ENCODE measurements at places on chromosomes 13 and 19.
A peak's percentile ranks its signal among the peaks of the same experiment; 100 is the strongest.

DNA sequence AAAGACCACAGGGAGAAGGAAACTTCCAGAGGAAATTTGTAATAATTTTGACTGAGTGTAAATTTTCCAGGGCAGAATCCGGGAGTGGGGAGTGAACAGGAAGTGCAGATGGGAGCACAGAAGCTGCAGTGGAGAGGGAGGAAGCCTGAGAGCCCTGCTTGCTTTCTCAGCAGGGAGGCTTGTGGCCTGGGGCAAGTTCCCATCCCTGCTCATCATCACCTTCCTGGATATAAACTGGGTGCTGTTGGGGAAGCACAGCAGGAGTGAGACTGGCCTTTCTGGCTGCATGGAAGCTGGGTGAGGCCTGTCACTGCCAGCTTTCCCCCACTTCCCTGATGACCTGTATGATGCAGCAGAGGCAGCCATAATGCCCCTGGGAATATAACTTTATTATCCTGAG, 532.9 kb downstream of the SLITRK6 start:
- DNase-seq = no peak

GRCh38 chr19:19900729-19901444, at the start of gene ZNF93:
TSS of gene ZNF93 (plus strand) at chr19:19900946. CDS start at chr19:19901089, 143 bp downstream.
- DNase-seq = peak; percentile 95

GRCh38 chr19:14354445-14354844, 26.8 kb upstream of the ADGRE5 start:
- DNase-seq = no peak

- no peak for DNase-seq
Measured at GRCh38 chr19:47839913-47840312, 18.2 kb downstream of the CRX start.

DNA sequence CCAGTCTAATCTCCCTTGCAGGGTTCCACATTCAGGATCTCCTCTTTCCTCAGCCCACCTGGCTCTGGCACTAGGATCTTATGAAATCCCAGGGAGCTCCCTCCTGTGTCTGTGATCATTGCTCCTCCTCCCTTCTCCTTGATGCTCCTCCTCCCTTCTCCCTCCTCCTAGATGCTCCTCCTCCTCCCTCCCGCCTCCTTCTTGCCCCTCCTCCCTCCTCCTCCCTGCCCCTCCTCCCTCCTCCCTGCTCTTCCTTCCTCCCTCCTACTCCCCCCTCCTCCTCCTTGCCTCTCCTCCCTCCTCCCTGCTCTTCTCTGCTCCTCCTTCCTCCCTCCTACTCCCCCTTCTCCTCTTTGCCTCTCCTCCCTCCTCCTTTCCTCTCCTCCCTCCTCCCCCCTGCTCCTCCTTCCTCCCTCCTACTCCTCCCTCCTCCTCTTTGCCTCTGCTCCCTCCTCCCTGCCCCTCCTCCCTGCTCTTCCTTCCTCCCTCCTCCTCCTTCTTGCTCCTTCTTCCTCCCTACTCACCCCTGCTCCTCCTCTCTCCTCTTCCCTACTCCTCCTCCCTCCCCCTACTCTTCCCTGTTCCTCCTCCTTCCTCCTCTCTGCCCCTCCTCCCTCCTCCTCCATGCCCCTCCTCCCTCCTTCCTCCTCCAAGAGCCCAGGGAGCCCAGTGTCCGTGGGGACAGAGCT, 14.9 kb upstream of the ZBTB7A start:
- no peak for DNase-seq

DNA sequence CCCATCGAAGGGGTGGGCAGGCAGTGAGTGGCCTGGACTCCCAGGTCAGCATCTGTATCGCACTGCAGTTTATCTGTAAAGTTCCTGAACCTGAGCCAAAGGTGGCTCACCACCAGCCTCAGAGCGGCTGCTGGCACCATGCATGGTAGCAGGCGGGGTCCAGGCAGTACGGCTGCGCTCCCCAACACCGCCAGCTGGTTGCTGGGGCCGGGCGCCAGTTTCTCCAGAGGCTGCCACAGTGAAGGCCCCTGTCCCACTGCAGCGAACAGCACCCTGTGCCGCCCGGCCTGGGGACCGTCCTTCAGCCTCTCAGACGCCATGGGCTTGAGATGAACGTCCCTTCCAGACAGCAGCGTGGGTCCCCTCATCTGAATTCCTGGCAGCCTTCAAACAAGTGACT, 109.8 kb downstream of the KDM4B start:
- no peak for DNase-seq

- DNase-seq = no peak
Measured at GRCh38 chr19:14977128-14977527, 2.5 kb downstream of the SLC1A6 start.

- DNase-seq = no peak
Measured at GRCh38 chr13:34322014-34322742, 504.2 kb downstream of the RFC3 start.

DNA sequence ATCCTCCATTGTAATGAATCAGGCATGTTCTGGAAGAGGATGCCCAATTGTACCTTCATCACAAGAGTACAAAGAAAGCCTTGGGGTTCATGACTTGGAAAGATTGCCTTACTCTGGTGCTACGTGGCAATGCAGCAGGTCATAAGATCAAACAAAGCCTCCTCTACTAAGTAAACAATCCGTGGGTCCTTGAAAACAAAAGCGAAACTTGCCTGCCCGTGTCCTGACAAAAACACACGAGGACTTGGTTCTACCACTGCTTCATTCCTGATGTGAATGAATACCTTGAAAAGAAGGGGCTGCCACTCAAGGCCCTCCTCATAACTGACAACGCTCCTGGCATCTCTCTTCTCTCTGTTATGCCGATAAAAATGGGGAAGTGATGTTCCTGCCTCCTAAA, 18.9 kb downstream of the ZNF563 start:
- no peak for DNase-seq

DNA sequence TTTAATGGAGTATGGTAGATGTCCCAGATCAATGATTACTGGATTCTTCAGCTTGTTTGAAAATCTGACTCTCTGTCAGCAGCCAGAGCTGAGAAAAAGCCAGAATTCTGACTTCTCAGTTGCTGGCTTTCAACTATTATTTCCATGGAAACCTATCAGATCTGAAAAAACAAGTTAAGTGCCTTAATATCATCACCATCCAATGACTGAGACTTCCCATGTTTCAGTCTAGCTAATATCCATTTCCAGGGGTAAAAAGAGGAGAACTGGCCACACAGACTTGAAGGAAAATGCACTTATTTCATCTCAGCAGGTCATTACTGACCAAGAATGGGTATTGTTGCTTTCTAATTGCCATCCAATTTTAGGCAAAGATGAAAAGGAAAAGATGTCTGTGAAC, 75.2 kb downstream of the TNFSF11 start:
- no peak for DNase-seq

GRCh38 chr13:83024232-83024631, 858.0 kb downstream of the SLITRK1 start:
- no peak for DNase-seq

DNA sequence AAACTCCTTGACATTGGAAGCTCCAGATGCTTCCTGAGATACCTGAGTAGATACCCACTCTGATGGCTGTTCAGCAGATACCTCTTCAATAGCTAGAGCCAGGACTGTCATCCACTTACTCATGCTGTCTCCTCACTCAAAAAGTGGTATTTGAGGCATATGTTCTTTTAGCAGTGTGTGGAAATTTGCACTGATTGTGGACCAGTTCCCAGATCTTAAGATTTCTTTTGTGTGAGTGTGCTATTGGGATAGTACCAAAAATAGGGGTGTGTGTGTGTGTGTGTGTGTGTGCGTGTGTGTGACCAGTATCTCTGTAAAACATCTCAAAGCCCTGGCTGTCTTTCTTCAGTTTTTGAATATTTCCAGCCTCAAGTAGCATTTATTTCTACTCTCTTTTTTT, 108.3 kb downstream of the SLITRK5 start:
- DNase-seq = no peak

DNA sequence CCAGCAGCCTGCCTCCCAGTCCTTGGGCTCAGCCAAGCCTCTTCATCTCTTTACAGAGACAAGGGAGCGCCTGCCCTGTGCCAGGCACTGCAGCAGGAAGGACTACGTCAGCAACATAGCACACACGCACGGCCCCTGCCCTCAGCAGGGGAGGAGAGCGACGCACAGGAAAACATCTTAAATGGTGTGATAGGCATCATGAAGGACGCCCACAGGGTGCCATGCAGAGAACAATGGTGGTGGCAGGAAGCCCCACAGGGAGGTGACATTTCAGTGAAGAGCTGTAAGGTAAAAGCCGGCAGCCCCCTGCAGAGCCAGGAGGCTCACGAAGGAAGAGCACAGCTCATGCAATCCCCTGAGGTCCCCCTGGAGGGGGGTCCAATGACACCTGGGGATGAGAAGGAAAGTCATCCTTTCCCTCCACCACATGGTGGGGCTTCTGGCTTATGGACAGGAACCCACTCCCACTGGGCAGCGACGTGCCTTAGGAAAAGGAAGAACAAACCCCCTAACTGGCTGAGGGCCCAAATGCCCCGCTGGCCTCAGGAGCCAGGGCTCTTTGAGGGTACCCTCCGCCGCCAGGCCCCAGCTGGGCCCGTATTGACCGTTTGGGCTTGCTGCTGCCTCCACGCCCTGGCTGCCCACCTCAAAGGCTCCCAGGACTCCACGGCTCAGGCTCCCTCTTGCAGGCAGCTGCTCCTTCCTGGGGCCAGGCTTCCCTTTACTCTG, 37.3 kb upstream of the C13orf42 start:
- no peak for DNase-seq

DNA sequence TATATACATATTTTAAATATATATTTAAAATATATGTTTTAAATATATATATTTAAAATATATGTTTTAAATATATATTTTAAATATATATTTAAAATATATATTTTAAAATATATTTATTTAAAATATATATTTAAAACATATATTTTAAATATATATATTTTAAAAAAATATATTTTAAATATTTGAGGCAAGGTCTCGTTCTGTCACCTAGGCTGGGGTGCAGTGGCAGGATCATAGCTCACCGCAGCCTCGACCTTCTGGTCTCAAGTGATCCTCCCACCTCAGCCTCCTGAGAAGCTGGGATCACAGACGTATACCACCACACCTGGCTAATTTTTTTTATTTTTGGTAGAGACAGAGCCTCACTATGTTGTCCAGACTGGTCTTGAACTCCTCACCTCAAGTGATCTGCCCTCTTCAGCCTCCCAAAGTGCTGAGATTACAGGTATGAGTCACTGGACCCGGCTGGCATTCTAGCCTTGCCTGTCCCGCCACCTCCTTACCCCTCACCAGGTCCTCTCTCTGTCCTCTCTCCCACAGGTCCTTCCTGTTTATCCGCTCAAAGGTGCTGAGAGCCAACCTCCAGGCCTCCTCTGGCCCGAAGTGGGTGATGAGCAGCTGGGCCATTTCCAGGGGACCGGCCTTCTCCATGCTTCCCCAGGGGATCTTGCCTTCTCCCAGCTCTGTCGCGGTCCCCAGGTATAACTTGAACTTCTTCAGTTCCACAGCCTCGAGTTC, 564 bp downstream of the NLRP12 start:
- no peak for DNase-seq

- DNase-seq = no peak
Measured at GRCh38 chr19:44745341-44745831, 3.1 kb upstream of the BCL3 start.

DNA sequence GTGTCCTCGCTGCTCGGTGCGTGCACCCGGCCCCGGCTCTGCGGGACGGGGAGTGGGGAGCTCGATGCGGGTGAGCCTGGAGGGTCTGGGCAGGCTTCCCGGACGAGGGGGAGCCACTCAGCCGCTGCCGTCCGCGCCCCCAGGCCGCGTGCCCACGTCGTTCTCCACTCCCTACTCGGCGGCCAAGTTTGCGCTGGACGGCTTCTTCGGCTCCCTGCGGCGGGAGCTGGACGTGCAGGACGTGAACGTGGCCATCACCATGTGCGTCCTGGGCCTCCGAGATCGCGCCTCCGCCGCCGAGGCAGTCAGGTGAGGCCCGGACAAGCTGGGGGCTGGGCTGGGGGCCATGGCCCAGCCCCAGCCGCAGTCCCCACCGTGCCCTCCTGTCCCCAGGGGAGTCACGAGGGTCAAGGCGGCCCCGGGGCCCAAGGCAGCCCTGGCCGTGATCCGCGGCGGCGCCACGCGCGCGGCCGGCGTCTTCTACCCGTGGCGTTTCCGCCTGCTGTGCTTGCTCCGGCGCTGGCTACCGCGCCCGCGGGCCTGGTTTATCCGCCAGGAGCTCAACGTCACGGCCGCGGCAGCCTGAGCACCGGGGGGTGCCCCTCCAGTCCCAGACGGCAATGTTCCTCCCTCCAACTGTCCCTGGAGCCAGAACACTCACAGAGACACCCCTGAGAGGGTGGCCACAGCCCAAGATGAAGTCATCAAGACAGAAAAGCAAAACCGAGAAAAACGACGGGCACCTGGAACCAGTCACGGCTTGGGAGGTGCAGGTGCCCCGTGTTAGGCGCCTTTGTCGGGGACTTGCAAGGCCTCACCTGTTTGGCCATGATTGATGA, 2.5 kb upstream of the RPL36 start:
- DNase-seq = no peak

DNA sequence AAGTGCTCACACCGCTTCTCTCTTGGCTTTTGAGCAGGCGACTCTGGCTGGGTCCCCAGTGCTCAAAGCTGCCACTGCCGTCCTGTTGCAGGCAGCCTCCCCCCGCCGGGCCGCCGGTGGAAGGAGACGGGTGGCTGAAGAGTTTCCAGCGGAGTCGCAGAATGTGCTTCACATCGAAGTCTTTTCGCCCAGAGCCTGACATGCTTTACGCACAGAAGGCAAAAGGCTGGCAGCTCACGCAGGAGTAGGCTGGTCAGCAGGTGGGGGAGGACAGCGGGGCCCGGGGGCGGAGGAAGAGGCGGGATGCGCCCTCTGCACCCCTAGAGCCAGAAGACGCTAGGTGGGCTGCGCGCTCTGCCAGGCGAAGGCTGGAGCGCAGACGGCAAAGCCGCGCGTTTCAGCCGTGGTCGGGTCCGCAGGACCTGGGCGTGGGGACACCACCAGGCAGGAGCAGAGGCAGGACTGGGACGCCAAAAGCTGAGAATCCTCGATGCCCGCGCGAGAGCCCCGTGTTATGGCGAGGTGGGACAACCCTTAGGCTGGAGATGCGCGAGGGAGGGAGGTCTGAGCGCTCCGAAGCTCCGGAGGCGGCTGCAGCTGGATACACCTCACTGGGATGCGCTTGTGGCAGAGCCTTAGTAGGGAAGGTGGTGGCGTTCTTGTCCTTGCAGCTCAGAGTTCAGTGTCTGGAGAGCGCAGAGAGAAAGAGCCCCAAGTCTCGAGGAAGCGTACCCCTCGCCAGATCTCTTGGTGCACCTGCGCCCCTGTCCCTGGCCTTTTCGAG, at the start of gene ATXN8OS:
Gene ATXN8OS (plus strand): TSS at position 329 of the 784 bp plus-strand sequence.
- DNase-seq = no peak
